Fibroblast of mammary gland (primary cell): ENCODE measurements at places on chromosomes 2 and 18.

GRCh38 chr2:231300722-231301076, 94.8 kb upstream of the B3GNT7 start:
- no peak for DNase-seq

DNA sequence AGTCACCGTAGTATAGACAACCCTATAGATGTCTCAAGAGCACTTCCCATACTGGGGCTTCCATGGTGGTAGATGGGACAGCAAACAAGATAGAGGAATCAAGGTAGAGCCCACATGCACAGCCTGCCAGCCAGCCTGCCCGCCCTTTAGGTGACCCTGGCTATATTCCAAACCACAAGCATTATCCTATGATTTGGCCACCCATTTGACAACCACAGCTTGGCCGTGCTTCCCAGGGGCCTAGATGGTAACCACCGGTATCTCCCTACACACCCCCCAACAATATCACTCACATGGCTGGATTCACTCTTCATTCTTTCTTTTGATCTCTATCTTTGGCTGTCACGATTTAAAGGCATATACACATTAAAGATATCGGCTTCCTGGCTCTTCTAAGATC, 85.3 kb downstream of the CDK15 start:
- no peak for DNase-seq

GRCh38 chr18:40935423-40935822, 1019.6 kb upstream of the PIK3C3 start:
- DNase-seq = peak; percentile 46

GRCh38 chr2:235839974-235840373, 328.2 kb downstream of the GBX2 start:
- no peak for DNase-seq

GRCh38 chr18:47799376-47799775, 131.1 kb downstream of the SMAD2 start:
- no peak for DNase-seq

DNA sequence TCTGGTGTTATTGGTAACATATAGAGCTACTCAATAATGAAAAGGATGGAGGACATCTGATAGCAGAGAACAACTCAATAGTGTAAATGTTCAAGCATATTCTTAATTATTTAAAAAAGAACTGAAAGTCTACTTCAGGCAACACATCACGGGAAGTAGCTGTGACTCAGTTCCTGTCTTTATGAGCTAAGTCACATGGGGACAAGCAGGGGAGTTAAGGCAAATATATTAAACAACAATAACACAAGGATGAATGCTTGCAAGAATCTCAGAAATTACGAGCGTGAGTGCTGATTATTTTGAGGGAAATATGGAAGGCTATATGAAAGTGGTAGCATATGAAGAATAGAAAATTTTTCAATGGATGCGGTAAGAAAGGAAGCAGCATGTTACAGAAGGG, 4.0 kb upstream of the HNMT start:
- DNase-seq = peak; percentile 28
